ENCODE measurements at places on chromosomes 13 and 19.

GRCh38 chr13:110651726-110652230 lies 36.4 kb downstream of the NAXD start:
- no peak for DNase-seq

DNA sequence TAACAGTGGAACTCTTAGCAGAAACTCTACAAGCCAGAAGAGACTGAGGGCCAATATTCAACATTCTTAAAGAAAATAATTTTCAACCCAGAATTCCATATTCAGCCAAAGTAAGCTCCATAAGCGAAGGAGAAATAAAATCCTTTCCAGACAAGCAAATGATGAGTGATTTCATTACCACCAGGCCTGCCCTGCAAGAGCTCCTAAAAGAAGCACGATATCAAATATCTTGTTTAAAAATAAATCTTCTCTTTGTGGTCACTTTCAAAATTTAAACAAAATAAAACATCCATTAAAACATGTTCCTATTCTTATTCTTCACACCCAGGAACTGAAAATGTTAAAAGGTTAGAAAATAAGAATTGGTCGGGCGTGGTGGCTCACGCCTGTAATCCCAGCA lies 13.7 kb downstream of the MICU2 start:
- no peak for DNase-seq

- DNase-seq, result no peak
These were observed 56.8 kb downstream of the THSD1 start for GRCh38 chr13:52348983-52349780.

DNA sequence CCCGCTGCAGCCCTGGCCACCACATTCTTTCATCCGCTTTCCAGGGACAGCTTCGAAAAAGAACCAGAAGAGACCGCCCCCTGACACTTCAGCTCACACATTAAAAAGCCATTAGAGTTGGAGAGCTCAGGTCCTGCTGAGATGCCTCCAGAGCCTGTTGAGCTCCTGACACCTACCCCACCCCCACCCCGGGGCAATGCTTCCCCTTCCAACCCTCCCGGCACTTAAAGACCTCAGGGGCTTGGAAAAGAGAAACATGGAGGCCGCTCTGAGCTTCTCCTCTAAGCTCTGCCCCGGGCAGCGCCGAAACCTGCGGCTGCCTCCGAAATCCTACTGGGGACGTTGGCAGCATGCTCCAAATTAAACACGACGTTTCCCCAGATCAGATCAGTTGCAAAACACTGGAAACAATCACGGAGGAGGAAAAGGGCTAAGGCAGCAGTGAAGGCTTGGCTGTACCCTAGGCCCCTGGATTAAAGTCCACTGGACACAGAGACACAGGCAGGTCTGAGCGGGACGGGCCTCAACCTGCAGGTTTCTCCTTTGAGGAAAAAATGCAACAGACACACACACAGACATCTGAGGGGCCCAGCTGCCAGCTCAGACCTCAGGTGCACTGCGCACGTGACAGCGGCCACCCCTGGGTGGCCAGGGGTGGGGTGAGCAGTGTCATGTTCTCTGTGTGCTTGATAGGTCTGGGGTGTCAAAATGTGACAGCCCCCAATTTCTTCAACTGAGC lies 9.6 kb downstream of the SH3GL1 start:
- DNase-seq, result no peak

- DNase-seq, result no peak
These were observed 23.1 kb upstream of the ASPDH start for GRCh38 chr19:50536662-50537305.

DNA sequence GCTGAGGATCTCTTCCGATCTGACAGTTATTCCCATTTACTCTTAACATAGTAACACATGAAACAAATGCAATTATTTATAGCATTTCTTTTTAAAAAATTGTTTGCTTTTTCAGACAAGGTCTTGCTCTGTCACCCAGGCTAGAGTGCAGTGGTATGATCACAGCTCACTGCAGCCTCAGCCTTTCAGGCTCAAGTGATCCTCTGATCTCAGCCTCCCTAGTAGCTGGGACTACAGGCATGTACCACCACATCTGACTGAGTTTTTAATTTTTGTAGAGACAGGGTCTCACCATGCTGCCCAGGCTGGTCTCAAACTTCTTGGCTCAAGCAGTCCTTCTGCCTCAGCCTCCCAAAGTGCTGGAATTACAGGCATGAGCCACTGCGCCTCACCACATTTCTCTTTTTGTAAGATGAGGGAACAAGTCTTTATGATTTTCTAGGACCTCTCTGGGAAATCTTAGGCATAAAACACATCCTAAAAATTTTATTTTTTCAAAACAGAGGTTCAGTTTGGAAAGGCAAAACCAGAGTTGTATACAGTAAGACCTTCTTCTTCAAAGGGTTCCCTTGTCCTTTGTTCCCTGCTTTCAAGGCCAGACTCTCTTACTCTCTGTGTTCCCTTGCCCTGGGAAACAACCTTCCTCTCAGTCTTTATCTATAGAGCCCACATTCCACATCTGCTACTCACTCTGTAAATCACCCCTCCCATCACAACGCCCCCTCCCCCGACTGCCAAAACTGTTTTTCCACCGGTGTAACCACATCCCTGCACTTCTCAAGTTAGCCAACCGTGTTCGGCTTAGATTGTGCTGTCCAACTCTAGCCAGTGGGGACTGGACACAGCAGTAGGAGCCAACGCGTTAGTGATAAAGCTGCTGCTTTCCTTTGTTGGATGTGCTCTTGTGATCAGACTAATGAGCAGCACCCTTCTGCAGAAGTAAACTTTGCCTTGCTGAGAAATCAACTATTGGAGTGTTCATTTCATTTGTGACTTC lies 56.2 kb downstream of the DHRS12 start:
- no peak for DNase-seq

- no peak for DNase-seq
These were observed 812.1 kb upstream of the MIR17HG start for GRCh38 chr13:90535421-90535820.

GRCh38 chr19:29031216-29031615 lies 181.7 kb downstream of the UQCRFS1 start:
- no peak for DNase-seq

- DNase-seq, result no peak
These were observed 163.1 kb upstream of the MIR17HG start for GRCh38 chr13:91184244-91184926.

DNA sequence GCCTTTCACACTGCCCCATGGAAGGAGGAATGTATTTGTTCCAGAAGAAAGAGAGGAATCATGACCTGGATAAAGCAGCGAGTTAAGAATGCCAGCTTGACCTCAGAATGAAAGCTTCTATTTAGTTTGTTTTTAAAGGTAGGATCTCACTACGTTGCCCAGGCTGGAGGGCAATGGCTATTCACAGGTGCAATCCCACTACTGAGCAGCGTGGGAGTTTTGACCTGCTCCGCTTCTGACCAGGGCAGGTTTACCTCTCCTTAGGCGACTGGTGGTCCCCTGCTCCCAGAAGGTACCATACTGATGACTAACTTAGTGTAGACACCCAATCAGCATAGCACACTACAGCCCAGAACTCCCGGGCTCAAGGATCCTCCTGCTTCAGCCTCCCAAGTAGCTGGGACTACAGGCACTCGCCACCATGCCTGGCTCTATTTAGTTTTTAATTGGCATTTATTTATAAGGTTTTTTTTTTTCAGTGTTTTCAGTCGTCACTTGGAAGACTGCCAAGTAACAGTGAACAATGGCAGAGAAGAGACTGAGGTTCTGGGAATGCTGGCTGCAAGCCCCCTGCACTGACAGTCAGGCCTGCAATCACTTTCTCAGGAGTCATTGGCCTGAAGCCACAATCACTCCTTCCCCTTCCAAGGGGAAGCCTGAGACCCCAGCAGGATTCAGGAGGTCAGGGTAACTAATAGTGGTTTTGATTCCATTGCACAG lies 73.1 kb downstream of the EPS15L1 start:
- no peak for DNase-seq

DNA sequence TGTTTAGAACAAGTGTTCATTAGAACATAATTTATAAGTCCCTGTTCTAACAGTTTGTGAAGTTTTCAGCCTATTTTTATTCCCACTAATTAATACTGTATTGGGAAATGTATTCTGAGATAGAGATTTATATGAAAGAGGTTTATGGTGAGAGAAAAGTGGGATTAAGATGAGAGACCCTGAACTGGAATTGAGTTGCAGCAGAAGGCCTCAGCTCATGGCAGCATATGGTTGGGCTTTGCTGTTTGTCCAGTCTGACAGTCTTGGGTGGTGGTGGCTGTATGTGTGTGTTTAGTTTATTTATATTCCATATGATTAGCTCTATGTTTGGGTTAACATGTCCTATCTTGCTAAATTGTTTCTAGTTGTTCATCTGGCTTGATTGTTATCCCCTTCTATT lies 575.1 kb downstream of the SLITRK5 start:
- no peak for DNase-seq

Data from NCI-H187 (cell line).